ENCODE measurements at places on chromosomes 13 and 19.

- no peak for DNase-seq
Observed at GRCh38 chr19:35257113-35257461, 8.3 kb downstream of the LSR start.

- peak; percentile 10 for DNase-seq
Observed at GRCh38 chr13:49219647-49220035, 497 bp upstream of the MLNR start.

DNA sequence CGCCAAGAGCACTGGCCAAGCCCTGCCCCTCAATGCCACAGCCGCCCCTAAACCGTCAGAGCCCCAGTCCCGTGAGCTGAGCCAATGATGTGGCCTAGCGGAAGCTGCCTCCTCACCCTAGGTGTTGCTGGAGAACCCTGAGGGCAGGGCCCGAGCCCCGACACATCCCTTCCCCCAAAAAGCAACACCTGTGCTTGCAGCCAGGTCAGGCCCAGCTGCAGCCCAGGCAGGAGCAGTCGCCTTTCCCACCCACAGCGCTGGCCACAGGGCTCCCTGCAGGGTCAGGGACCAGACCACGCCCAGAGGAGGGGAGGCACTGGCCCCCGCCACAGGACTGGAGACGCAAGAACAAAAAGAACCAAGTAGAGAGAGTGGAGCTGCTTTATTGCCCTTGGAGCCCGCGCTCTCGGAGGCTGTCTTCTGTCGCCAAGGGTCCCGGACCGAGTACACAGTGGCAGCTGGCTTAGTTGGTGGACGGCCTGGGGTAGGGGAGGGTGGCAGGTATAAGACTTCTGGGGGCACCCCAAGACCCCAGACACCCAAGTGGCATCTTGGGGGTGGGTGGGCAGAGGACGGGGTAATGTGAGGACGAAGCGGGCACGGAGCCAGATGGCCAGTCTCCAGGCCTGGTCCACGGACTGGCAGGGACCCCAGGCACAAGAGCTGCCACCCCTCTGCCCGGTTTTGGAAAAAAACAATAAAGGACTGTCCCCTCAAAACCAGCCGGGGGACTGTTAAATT, 3.3 kb downstream of the P2RY11 start:
- no peak for DNase-seq

GRCh38 chr19:56383826-56384605, 9.3 kb downstream of the ZNF582 start:
- no peak for DNase-seq

DNA sequence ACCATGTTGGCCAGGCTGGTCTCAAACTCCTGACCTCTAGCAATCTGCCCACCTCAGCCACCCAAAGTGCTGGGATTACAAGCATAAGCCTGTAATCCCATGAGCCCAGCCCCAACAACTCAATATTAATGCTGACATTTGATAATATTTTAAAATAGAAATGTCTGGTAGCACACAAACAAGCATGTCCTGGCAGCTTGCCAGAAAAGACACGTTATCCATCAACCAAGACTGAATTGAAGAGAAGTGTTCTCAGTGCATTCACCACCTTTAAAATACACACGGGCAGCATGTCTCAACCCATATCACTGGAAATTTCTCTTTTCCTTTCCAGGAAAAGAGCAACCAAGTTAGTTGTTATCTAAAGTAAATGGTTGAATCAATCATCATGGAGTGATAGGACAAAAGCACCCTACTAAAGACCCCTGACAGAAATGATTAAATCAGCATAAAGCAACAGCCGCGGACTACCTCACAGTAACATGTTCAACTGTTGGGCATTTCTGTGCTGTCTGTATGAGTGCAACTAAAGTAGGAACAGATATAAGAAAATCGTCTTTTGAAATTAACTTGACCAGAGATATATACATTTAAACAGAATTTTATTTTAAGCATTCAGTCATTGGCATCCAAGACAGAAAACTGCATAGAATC, 25.0 kb downstream of the LHFPL6 start:
- DNase-seq = no peak

DNA sequence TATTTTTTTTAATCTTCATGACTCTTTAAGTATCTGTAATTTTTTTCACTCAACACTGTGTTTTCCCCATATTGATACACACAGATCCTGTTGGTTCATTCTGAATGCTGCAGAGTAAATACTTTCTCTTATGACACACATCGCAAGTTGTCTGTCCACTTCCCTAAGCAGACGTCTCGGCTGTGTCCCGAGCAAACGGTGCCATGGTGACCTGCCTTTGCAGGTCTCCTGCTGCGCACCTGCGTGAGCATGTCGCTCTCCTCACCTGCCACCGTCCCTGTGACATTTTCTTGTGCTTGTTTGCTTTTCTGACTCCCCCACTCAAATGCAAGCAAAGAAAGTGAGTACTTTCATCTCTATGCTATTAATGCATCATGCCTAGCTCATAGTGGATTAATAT, 57.8 kb downstream of the CCDC70 start:
- no peak for DNase-seq

GRCh38 chr13:102041544-102041943, 360.3 kb downstream of the FGF14 start:
- no peak for DNase-seq

- DNase-seq = no peak
Observed at GRCh38 chr13:98056839-98057410, 86.0 kb upstream of the FARP1 start.

- no peak for DNase-seq
Observed at GRCh38 chr13:23621316-23621645, 51.1 kb downstream of the TNFRSF19 start.

GRCh38 chr19:6161271-6161850, 25.9 kb downstream of the ACSBG2 start:
- DNase-seq = peak; percentile 0

- DNase-seq = no peak
Observed at GRCh38 chr19:55339889-55340783, 460 bp downstream of the KMT5C start.

DNA sequence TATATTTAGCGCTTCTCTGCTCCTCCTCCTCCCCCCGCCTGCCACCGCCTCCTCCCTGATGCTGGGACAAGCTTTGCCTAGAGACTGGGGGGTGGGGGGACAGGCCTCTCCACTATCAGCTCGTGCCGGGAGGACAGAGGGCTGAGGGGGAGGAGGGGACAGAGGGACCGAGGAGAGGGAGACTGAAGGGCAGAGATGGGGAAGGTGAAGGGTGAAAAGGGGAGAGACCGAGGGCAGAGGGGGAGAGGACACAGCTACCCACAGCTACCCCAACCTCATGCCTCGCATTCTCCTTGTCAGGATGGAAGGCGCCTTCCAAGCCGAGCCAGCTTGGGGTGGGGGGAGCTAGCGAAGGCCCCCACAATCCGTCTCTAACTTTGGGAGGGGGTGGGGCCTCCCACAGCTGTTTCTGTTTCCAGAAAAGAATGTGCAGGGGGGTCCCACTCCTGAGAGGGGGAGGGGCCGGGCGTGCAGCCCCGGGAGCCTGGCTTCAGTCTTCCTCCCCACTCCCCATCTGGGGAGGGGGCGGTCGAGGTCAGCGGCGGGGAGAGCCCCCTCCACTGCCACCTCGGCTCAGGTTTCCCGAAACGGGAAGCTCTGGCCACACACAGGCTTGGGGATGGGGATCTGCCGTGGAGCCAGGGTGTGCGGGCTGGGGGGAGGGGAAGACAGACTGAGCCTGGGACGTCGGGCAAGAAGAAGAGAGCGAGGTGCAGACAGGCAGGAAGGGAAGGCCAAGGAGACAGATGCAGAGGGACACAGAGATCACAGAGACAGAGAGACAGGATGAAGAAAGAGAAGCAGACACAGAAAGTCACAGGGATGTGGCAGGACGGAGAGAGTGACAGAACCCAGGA, 1.6 kb downstream of the DACT3 start:
- no peak for DNase-seq

- no peak for DNase-seq
Observed at GRCh38 chr13:73738626-73739025, 395.6 kb downstream of the KLF12 start.

- no peak for DNase-seq
Observed at GRCh38 chr13:21898945-21899344, 228.1 kb downstream of the FGF9 start.
